ENCODE measurements at places on chromosomes 4 and X.
A peak's percentile ranks its signal among the peaks of the same experiment; 100 is the strongest.

DNA sequence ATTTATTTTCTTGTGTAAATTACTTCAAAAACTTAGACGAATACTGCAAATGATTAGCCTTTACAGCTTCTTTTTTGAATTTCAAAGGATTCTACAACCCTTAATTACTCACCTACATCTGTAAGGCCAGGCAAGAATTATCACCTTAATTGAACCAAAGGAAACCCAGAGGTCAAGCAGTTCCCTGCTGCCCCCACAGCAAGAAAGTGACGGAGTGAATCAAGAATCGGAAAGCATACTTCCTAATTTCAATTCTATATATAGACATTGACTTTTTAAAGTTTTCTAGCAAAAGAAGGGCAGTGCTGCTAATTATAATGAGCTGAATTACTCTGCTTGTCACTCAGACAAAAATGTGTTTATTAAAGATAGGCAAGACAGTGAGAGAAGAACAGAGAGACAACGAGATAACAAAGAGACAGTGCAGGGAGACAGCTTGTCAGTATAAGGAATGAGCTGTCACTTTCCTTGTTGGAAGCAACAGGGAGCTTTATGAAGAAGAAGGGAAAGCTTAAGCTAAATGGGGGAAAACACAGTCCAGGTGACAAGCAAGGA is 47.5 kb upstream of the SPANXN4 start:
- DNase-seq, result no peak

GRCh38 chrX:137425986-137426385 is 139.9 kb upstream of the ZIC3 start:
- no peak for DNase-seq

DNA sequence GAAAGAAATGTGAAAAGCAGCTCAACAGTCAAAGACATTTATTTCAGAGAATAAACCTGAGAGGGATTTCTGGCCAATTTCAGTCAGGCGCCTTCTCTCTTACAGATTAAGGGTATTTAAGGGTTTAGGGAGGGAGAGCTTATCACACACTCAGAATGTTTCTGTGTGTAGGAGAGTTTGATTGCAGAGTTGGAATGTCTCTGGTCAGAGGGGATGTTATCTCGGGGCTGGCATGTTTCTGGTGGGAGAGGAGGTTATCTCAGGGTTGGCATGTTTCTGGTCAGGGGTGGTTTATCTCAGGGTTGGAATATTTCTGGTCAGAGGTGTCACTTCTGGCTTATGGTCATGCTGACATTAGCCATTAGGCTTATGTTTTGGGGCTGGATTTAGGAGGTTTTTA is 1920.5 kb upstream of the PCDH7 start:
- DNase-seq, result no peak

DNA sequence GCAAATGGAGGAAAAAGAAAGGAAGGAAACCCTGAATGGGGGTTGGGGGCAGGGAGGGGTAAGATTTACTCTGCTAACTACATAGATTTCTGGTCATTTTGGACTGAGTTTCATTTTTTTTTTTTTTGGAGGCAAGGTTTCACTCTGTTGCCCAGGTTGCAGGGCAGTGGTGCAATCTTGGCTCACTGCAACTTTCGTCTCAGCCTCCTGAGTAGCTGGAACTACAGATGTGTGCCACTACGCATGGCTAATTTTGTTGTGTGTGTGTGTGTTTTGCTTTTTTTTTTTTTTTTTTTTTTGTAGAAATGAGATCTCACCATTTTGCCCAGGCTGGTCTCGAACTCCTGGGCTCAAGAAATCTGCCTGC is 223.5 kb downstream of the APBB2 start:
- DNase-seq, result no peak

- DNase-seq, result no peak
Observed at GRCh38 chr4:140753329-140753728, 2.9 kb downstream of the TBC1D9 start.

DNA sequence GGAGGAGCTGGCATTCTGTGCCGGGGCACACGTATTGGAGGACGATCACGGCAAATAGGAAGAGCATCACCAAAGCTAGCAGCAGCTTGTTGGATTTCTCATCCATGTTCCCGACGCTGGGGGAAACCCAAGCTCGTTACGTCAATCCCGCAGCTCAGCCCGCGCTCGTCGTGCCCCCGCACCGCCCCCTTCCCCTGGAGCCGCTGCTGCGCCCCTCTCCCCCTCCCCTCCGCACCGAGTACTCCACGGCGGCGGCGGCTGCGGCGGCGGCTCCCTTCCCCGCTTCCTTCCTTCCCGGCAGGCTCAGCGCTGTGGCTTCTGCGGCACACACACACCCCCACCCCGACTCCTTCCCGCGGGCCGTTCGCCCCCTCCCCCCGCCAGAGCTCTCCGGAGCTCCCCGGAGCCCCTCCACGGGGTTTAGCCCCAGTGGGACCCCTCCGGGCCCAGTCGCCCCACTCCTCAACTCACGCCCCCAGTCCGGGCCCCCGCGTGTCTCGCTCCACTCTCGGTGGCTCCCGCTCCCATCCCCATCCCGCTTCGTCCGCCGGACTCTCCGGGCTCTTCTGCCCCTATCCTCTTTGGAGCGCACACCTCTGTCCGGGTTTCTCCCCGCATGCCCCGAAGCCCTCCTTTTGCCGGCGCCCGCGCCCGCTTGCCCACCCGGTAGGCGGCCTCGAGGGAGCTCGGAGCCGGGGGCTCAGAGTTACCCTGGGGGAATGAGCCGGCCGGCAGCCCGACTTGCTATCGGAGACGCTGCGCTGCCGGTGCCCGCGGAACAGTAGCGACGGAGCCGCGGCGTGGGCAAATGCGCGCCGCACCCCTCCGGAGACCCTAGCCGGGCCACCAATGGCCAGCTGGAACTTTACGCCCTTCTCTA is 978 bp downstream of the HS6ST2 start:
- DNase-seq, result no peak

- DNase-seq, result peak; percentile 3
Observed at GRCh38 chr4:157043131-157043530, 32.8 kb upstream of the GLRB start.

DNA sequence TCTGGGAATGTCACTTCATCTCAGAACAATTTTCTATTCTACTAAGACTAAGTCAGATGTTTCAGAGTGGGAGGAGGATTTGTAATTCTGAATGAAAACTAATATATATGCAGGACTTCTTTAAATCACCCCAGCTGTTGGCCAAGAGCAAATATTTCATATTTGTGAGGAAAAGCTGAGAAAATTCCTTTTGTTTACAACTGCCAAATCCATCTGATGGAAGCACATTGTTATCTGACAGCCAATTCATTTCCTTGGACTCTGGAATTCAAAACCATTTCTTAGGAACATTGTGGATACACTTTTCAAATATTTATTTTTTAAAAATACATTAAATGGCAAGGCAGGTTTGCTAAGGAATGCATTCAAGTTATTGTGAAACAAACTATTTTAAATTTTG is 8.0 kb downstream of the SLIT2 start:
- no peak for DNase-seq

- no peak for DNase-seq
Observed at GRCh38 chrX:29627833-29628232, 587.5 kb upstream of the MAGEB2 start.

DNA sequence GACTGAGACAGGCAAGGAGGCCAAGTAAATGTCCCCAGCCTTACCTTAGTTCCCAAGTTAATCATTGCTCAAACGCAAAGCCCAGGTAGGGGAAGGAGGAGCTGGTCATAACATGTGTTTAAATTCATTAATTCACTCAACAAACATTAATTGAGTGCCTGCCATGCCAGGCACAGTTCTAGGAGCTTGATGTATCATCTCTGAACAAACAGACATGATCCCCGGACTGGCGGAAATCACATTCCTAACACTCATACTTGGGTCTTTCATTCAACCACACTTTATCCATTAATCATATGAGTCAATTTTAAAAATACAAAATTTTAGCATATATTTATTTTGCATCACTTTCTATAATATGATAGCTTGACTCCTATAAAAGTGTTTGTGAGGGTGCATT is 335.3 kb upstream of the NOCT start:
- DNase-seq, result no peak

DNA sequence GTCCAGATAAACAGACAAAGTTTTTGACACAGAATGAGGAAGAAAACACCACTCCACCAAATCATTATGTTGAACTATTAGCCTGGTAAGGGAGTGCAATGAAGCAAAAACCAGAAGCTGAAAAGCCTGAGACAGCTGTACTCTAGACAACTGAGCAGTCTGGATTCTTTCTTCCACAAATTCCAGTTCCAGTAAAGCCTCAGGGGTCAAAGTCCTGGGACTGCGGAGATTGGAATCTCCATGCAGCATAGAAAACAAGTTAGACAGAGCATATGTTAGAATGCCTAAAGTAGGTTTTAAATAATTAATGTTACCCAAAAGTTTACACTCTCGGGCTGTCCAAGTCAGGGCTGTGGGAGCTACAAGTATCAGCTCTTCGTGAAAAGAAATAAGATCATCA is 263.2 kb downstream of the TECRL start:
- no peak for DNase-seq

DNA sequence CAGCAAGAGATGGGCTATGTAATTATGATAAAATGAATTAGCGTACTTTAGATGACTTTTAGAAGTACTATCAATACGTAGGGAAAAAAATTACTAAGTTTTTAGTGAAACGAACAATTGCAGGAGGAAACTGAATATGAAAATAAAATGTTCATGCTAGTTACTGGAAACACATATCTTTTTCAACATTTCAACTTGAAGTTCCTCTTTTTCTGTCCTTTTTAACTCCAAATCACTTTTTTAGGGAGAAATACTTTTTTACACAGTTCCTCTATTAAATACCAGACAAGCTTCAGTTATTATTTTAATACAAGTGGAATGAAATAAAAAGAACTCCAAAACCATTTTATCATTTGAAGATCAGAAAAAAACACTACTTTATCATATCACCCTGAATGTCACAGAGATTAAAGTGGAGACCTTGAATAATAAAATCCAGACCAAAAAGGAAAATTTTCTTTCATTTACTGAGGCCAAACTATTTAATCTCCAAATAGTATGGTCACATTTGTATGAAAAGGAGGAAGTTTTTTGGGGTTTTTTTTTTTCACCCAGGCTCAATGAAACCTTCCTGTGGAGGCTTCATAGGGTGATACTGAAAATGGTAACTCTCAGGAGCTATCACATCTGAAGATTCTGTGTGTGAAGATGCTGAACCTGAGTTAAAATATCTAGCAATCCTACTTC is 306.2 kb downstream of the INPP4B start:
- no peak for DNase-seq

DNA sequence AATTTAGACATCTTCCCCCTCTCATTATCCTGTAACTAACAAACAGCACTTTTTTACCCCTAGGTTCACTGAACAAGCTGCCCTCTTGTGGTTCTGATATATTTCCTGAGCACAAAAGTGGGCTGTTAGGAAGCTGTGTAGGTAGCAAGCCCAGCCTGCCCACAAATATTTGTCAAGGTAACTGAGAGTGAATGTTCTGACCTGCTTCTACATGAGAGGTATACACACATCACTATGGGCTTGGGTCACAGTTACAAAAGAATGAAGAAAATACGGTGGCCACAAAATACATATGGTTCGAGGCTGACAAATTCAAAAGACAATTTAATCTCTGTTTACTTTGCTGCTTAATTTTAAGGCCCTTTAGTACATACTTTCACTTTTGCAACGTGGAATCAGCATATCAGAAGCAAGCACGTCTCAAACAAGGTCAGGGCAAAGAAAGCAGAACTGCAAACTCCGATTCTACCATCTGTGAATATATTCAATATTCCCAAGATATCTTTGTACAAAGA is 78.7 kb downstream of the RBM47 start:
- DNase-seq, result peak; percentile 75

DNA sequence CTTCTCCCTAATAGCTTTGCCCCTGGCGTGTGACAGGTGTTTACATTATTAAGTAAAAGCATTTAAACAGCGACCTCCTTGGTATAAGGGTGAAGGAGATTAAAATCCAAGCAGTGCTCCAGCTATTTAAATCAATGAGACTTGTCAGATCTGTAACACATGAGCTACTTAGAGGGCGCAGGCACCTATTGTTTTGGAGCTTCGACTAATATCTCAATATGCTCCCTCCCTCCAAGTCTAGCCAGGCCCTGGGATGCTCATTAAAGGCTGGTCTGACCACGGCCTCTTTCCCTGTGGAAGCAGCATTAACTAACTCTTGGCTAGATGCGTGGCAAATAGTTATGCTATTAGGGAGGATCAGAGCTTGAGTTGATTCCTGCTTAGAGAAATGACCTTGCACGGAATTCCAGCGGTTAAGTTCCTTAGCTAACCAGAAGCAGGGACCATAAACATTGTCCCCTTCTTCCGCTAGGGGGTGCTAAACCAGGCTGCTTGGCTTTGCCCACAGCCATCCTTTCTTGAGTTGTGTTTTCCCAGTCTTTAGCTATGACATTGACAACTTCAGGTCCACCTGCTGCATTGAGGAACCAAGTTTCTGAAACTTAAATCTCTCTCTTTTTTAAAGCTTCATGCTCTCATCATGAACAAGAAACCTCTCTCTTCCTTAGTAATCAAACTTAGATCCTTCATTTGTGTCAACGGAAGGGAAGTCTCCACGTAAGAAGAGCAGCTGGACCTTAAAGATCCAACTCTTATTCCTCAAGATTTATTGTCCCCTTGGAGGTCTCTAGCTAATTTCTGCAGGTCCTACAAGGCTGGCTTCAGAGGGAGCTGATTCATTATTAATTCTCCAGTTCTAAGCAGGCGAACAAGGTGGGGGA is 80.7 kb upstream of the IGFBP7 start:
- DNase-seq, result peak; percentile 55

DNA sequence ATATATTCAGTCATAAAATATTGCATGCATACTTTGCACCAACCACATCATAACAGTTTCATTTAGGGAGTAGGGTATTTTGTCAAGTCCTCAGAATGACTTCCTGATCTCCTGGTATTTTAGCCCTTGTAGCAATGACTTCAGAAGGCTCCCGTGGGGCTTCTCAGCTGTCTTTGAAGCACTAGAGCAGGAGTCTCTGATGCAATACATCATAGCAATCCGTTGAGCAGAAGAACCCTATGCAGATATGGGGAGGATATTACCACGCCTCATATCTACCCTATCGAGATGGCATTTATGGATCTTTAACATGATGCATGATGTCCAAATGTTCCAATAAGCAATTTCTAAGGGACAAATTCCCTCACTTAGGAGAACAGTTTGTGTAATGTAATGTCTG is 373.7 kb upstream of the FTHL17 start:
- peak; percentile 1 for DNase-seq

DNA sequence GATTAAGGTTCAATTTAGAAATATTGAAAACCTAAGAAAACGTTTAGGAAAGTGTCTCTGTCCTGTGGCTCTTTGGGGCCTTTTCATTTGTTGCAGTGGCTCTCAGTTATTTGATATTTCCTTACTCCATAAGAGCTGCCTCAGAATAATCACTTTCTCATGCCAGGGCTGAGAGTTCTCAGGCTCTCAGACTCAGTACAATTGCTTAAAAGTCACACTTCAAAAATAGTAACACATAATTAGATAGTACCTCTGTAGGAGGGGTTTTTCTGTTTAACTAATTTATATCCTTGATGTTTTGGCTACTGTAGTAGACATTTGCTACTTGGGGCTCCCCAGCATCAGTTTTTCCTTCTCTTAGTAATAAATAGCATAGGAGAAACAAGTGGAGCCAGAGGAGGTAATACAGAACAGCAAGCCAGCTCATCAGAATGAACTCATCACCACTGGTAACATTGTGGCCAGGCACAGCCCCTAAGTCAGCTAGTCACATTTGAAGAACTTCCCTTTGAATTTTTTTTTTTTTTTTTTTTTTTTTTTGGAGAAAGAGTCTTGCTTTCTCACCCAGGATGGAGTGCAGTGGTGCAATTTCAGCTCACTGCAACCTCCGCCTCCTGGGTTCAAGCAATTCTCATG is 8.0 kb upstream of the HNRNPD start:
- no peak for DNase-seq

Measured in NB4 (cell line).